Activated effector memory CD4-positive, alpha-beta T cell treated with Interleukin-2 at 50 U/mL for 16 hours (primary cell): ENCODE measurements at places on chromosomes 3 and 15.

DNA sequence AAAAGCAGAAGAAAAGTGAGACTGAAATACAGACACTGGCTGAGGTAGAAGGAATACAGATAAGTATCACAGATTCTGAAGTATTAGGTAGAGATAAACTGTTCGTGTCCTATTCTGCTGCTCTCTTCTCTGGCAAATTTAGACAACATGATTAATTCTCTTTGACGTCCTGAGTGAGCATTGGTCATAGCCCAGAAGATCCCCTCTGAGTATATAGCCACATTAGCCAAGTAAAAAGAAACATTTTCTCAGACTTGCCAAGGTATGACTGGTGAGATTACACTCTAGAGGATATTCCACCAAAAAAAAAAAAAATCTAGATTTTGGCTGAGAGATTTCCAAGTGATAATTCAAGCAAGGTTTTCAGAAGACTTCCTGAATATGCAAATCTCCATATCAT is 111.4 kb upstream of the ALCAM start:
- no peak for DNase-seq

- no peak for DNase-seq
These were observed 13.6 kb upstream of the CORO2B start for GRCh38 chr15:68565234-68565633.

- no peak for DNase-seq
These were observed 26.2 kb downstream of the GNB4 start for GRCh38 chr3:179425075-179425474.

- no peak for DNase-seq
These were observed 23.2 kb downstream of the LIPC start for GRCh38 chr15:58454950-58455401.

GRCh38 chr3:155188031-155188430 is 105.5 kb downstream of the STRIT1 start:
- no peak for DNase-seq

- no peak for DNase-seq
These were observed 520 bp downstream of the ZNF654 start for GRCh38 chr3:88059380-88060170.

- no peak for DNase-seq
These were observed 4.0 kb downstream of the LAMP3 start for GRCh38 chr3:183158551-183159006.

GRCh38 chr15:47965297-47965696 is 155.5 kb upstream of the SLC24A5 start:
- no peak for DNase-seq

GRCh38 chr3:25663347-25663868 is 1.3 kb downstream of the TOP2B start:
- DNase-seq, result peak; percentile 12

DNA sequence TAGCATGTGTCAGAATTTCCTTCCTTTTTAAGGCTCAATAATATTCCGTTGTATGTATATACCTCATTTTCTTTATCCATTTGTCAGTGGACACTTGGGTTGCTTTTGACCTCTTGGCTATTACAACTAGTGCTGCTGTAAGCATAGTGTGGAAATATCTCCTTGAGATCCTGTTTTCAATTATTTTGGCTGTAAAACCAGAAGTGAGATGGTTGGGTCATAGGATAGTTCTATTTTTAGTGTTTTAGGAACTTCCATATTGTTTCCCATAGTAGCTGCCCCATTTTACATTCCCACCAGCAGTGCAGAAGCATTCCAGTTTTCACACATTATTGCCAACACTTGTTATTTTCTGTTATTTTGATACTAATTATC is 70.4 kb upstream of the C15orf39 start:
- no peak for DNase-seq

GRCh38 chr3:154829929-154830328 is 250.2 kb upstream of the MME start:
- no peak for DNase-seq

DNA sequence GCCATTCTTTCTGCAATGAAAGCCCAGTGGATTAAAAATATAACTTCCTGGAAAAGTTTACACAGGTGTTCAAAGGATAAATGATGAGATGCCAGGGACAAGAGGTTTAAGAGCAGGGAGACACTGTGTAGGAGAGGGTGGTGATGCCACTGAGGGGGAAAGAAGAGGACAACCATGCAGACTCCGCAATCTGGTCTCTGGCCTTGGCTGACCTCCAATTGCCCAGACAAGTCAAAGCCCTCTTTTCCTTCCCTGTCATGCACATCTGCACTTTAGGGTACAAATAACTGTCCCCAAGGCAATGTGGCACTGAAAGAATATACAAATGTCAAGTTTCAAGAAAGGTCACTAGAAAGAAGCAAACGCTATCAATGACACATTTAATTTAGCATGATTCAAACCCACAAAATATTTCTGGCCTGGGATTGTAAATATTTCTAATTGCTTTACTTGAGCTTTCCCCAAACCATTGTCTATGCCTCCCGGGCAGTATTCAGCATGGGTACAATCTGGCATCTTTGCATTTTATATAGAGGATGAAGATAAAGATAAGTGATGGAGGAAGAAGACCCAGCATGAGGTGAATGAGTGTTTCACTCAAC is 319.4 kb downstream of the PLCL2 start:
- DNase-seq, result no peak

- DNase-seq, result no peak
These were observed 97.4 kb downstream of the LRRK1 start for GRCh38 chr15:101016581-101016980.

DNA sequence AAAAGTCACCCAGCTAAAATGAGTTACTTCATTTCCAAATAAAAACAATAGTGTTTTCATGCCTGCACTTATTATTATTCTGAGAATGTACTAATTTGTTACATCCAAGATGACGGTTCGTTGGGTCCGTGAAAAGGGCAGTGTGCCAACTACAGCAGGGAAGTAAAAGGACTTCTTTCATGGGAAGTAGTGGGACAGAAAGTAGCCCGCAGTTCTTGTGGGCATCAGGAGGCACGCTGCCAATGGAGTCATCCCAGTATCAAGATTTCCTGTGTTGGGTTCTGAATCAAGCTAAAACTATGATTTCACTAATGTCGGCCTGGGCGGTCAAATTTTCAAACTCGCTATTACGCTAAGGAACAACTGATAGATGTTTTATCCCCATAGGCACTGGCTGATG is 254.5 kb upstream of the SOX2 start:
- DNase-seq, result no peak

DNA sequence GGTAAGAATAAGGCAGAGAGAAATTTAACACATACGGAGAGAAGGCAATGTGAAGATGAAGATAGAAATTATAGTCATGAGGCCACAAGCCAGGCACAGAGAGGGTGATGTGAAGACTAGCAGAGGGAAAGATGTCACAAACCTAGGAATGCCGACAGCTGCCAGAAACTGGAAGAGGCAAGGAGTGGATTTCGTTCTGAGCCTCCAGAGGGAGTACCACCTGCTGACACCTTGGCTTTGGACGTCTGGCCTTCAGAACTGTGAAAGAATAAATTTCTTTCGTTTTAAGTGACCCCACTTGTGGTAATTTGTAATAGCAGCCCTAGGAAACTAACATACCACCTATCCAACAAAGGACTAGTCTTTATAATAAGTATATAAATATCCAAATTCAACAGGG is 5.0 kb upstream of the SGO1 start:
- DNase-seq, result no peak

GRCh38 chr3:45465192-45465591 is 76.8 kb downstream of the LARS2 start:
- DNase-seq, result no peak

DNA sequence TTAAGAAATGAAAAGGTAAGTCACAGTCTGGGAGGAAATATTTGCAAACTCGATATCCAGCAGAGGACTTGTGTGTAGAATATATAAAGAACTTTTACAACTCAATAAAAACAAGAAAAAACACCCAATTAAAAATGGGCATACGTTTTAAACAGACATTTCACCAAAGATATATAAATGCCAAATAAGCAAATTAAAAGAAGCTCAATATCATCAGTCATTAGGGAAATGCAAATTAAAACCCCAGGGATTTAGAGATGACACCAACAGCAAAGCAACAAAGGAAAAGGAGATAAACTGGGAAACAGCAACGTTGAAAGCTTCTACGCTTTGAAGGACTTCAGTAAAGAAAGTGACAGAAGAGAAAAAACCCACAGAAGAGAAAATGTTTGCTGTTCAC is 132.3 kb downstream of the NUP210 start:
- no peak for DNase-seq

- no peak for DNase-seq
These were observed 210.0 kb upstream of the PEX5L start for GRCh38 chr3:180246688-180247195.

- DNase-seq, result no peak
These were observed 50.5 kb downstream of the CHST2 start for GRCh38 chr3:143170074-143170473.

DNA sequence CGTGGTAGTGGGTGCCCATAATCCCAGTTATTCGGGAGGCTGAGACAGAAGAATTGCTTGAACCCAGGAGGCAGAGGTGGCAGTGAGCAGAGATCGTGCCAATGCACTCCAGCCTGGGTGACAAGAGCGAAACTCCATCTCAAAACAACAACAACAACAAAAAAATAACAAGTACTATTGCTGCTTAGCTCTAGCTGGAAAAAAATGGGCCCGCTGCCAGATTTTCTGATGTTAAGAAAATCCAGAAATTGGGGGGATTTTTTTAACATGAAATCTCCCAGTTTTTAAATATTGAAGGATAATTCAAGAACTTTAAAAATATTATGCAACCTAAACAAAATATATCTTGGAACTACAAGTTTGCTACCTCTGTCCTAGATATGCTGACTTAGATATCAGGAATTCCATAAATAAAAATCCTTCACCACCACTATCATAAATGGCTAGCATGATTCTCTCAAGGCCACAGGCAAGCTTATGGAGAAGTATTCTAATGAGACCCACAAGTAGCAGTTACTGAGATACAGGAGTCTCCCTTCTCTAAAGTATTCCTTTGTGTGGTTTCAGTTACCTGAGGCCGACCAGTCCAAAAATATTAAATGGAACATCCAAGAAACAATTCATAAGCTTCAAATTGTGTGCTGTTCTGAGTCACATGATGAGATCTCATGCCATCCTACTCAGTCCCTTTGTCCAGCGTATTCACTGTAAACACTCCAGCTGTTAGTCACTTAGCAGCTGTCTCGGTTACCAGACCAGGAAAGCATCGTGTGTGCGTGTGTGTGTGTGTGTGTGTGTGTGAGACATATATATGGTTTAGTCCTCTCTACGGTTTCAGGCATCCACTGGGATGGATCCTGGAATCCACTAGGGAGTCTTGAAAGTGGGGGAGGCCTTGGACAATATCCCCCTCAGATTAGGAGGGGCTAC is 277.2 kb downstream of the TBL1XR1 start:
- DNase-seq, result no peak

DNA sequence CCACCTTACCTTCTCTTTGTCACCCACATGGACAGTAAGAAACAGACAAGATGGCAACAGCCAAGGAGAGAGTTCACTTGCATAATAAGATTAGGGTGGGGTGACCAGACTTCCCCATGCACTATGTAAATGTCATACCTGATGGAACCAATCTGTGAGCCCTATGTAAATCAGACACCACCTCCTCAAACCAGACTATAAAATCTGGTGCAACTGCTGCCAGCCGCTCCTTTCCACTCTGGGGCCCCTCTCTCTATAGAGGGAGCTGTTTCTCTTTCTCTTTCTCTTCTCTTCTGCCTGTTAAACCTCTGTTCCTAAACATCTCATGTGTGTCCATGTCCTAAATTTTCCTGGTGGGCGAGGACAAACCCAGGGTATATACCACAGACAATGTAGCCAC is 405.5 kb upstream of the CNTN4 start:
- DNase-seq, result no peak

DNA sequence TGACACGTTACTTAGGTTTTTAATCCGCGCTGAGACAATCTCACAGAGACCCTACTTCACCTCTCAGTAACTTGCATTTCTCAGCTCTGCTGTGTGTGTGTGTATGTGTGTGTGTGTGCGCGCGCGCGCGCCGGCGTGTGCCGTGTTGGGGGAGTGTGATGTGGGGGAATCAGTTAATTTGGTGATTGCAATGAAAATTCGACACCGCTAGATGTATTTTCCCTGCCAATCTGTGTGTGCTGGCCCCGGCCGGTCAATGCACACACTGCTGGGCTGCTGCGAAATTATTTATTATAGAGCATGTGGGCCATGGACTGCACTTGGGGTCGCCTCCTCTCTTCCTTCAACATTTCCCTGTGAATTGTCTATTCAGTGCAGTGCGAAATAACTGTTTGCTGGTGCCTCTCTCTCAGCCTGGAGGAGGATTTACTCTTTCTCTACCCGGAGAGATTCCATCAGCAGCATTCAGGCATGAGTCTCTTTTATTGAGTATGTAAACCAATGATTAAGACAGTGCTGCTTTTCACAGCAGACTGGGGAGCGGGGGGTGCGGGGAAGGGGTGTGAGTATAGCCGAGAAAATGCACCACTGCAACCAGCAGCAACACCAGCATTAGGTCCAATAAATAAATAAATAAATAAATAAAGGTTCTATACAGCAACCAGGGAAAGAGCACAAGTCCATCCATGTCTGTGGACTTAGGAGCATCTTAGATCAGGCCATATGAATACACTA is 2.9 kb downstream of the CADM2 start:
- no peak for DNase-seq

DNA sequence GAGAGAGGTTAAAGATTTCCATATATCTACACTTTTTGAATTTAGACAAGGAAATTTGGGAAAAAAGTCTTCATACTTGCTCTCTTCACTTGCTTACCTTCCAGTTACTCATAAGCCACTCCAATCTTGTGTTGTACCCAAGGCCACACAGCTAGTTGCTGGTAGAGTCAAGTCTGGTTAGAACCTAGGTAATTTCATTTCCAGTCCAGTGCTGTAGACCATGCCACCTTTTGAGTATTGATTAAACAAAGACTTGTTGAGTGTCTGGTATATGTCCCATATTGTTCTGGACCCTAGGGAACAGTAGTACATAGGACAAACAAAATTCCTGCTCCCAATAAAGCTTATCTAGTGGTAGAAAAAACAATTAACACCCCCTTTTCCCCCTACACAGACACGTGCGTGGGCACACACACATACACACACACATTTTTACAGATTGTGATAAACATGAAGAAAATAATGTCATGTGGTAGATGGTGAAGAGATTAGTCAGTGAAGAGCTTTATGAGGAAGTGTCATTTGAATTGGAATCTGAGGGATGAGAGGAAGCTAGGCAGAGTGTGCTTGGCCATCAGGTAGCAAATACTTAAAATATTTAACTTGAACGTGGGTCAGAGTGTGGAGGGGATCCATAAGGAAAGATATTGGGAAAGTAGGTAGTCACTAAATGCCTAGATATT is 2.1 kb downstream of the CMC1 start:
- no peak for DNase-seq

- no peak for DNase-seq
These were observed 15.9 kb upstream of the SMAD3 start for GRCh38 chr15:67049351-67050044.

GRCh38 chr3:141076797-141077571 is 25.8 kb downstream of the SPSB4 start:
- DNase-seq, result no peak
